ENCODE measurements at places on chromosomes 6 and 20.

DNA sequence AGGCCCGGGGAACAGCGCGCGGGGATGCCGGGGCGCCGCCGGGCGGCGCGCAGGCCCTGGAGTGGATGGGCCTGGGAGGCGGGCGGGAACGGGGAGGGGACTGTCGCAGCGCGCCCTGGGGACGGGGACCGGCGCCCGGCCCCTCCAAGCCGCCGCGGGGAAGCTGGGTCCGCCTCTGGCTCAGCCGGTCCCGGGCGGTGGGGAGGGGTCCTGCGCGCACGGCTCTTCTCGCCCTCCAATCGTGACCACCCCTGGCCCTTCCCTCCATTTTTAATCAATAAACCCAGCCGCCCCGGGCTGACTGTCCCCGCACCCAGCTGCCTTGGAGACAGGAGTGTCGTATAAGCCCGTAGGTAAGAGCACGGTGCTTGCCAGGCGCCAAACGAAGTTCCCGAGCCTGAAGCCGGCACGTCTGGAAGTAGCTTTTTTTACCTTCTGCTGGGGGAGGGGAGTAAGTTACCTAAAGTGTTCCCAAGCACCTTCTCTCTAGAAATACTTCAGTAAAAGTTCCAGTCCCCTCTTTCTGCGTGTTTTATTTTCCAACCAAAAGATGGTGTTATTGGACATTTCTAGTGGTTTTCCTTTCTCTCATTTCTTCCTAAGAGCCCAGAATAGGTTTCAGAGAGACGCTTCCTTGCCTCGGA is 780 bp upstream of the TAF4 start:
- DNase-seq = no peak

GRCh38 chr6:31010393-31011060 is at the start of gene MUC22:
Gene MUC22, plus strand, starts transcription at chr6:31010474. Its CDS starts 233 bp downstream, at chr6:31010707.
- no peak for DNase-seq

DNA sequence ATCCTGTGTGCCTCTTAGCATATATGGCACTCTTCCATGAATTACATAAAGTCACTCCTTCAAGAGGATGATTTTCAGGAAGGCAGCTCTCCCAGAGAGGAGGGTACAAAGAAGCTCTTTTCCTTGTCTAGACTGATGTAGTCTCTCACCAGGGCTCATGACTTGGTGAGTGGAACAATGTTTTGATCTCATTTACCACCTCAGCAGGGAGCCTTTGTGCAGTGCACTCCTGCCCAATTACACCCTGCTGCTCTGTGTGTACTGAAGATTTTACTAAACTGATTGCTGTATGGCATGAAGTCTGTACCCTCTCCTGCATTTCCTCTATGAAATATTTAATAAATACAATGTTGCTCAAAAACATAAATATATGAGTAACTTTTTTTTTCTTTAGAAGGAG is 598.3 kb upstream of the HS3ST5 start:
- no peak for DNase-seq

DNA sequence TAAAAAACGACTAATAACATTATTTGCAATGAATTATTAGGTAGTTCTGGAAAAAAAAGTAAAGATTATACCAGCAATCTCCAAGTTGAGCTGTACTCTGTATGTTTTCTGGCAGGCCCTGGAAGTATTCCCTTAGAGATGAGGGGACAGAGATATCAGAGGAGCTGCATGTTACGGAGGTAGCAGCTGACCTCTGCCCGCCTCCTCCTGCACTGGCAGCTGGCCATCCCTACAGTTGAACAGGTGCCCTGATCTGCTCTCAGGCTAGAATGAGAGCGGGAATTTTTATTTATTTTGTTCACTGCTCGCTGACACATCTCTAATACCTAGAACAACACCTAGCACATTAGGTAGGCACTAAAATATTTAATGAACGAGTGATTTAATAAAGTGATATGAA is 23.1 kb downstream of the FBXL4 start:
- no peak for DNase-seq

DNA sequence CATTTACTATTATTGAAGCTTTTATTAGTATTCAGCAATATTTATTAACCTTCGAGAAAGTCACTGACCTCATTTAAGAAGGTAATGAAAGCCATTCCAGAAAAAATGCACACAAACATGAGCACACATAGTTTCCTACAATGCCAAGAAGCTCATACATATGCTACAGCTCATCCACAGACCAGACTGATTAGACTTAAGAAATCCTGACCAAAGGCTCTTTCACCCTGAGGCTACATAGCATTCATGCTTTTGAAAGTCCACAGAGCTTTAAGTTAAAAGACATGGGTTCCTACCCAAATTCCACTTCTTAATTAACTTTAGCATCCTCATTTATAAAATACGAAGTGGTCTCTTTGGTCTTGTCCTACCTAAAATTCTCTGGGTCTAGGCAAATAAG is 430.4 kb downstream of the TBC1D32 start:
- DNase-seq = no peak

GRCh38 chr6:84002226-84002625 is 31.3 kb upstream of the MRAP2 start:
- no peak for DNase-seq
